ENCODE measurements at places on chromosomes 6 and 20. TPM values are rescaled to one million over a fixed set of nuclear protein-coding genes. Genes with fewer than 3 reads are reported as not detected.

DNA sequence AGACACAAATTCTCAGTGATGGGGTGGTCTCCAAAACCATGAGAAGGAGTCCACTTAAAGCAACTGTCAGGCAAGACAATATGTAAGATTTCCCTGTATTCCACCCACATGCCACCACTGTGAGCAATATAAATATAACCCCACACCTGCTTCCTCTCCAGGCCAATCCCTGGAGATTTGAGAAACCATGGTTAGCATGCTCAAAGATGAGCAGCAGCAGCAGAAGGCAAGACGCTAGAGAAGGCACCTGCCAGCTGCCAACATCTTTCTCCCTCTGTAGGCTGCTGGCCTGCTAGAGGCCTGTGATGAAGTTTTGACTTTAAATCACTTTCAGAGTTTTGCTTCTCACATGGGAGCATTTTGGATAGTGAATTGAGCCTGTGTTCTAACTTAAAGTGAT lies 7.9 kb upstream of the SOD2 start:
- no peak for DNase-seq

- no peak for DNase-seq
Observed at GRCh38 chr20:61967300-61967699, 98.4 kb downstream of the TAF4 start.

The C20orf141 gene
- not detected for total RNA-seq

DNA sequence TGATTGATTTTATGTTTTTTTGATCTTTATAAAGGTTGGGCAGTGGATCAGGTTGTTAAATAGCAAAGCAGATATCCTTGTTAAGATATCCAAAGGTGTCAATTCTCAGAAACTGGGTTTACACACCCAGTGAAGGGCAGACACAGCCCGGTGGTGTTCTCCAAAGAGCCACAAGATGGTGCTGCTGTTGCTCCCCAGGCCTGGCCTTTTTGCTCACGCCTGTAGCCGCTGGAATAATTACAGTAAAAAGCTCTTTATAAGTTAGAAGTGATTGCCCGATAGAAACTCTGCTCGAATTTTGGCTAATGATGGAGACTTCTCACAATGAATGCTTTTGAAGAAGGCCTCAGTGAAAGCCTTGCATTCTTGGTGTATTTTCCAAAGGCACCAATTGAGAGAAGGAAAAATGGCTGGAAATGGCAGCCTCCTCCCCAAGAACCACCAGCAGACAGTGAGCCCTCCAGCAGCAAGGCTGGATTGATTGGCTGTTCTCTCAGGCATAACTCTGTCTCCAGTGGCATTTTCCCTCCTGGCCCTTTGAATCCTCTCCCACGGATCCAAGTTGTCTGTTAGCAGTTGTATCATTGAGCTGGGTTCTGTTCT lies 120.5 kb upstream of the CHD6 start:
- DNase-seq = peak; percentile 46

The CFAP61 gene
- total RNA-seq = 1.6 TPM

The APCDD1L gene
- total RNA-seq = not detected

All from thyroid gland (tissue), 4 donors.